CD4-positive, alpha-beta T cell treated with Interleukin-2 at 100 ng/mL for 4 hours (primary cell): ENCODE measurements at places on chromosomes 13 and 19.

DNA sequence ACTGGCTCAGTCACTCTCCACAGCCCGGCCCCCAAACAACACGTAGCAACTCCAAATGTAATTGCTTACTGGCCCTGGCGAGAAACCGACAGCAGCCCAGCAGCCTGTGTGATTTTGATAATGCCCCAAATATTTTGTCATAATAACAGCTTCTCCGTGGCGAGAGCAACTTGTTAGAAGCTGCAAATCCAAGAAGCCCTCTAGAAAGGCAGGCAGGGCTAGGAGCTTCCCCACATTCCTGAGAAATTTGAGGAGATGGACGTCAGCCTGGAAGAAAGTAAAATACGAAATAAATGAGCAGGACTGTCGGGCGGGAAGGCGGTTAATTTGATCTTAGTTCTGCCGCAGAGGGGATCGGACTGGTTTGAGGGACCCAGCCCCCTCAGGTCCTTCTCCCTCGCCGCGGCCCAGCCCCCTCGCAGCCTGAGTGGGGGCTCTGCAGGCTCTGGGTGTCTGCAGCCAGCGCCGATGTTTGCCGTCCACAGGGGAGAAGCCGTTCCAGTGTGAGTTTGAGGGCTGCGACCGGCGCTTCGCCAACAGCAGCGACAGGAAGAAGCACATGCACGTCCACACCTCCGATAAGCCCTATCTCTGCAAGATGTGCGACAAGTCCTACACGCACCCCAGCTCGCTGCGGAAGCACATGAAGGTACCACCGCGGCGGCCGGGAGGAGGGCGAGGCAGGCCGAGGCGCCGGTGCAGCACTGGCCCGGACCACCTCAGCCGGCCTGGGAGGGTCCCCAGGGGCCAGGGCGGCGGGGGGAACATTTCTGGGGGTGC, 3.1 kb downstream of the ZIC2 start:
- DNase-seq = no peak

DNA sequence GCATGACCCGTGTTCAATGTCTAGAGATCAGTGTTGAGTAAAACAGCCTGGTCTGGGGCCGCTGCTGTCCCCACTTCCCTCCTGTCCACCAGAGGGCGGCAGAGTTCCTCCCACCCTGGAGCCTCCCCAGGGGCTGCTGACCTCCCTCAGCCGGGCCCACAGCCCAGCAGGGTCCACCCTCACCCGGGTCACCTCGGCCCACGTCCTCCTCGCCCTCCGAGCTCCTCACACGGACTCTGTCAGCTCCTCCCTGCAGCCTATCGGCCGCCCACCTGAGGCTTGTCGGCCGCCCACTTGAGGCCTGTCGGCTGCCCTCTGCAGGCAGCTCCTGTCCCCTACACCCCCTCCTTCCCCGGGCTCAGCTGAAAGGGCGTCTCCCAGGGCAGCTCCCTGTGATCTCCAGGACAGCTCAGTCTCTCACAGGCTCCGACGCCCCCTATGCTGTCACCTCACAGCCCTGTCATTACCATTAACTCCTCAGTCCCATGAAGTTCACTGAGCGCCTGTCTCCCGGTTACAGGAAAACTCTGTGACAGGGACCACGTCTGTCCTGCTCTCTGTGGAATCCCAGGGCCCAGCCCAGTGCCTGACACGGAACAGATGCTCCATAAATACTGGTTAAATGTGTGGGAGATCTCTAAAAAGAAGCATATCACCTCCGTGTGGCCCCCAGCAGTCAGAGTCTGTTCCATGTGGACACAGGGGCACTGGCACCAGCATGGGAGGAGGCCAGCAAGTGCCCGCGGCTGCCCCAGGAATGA, 1.5 kb upstream of the CEACAM5 start:
- peak; percentile 62 for DNase-seq

DNA sequence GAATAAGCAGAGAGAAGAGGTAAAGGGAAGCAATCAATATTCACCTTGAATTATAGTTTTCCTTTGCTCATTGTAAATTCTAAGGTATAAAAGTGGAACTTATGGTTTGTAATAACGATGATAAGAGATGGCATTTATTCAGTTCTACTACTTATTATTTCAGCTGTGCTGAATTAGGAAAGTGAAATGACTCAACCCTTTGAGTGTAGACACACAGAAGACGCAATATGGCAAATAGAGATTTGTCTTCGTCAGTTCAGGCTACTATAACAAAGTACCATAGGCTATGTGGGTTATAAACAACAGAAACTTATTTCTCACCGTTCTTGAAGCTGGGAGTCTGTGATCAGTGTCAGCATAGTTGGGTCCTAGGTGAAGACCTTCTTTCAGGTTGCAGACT, 713.0 kb upstream of the PCDH9 start:
- DNase-seq = no peak

GRCh38 chr13:31433746-31434145, 234.0 kb downstream of the B3GLCT start:
- no peak for DNase-seq

DNA sequence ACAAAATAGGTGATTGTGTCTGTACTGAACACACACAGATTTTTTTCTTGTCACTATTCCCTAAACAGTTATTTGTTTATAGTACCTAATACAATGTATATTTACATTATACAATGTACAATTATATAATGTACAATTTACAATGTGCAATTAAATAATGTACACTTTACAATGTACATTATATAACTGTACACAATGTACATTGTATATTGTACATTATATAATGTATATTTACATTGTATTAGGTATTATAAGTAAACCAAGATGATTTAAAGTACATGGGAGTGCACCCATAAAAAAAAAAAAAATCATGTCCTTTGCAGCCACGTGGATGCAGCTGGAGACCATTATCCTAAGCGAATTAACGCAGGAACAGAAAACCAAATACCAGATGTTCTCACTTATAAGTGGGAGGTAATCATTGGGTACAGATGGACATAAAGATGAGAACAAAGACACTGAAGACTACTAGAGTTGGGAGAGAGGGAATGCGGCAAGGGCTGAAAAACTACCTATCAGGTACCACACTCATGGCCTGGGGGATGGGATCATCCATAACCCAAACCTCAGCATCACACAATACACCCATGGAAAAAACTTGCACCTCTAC, 68.1 kb downstream of the ABCC4 start:
- no peak for DNase-seq

DNA sequence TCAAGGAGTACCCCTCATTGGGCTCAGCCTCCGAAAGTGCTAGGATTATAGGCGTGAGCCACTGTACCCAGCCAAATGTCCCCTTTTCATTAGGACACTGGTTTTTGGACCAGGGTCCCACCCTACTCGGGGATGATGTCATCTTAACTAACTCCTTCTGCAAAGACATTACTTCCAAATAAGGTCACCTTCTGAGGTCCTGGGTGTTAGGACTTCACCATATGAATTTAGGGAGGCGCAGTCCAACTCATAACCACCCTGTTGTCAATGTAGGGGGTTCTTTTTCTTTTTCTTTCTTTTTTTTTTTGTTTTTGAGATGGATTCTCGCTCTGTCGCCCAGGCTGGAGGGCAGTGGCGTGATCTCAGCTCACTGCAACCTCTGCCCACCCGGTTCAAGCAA, 32.7 kb upstream of the NFIC start:
- DNase-seq = no peak

DNA sequence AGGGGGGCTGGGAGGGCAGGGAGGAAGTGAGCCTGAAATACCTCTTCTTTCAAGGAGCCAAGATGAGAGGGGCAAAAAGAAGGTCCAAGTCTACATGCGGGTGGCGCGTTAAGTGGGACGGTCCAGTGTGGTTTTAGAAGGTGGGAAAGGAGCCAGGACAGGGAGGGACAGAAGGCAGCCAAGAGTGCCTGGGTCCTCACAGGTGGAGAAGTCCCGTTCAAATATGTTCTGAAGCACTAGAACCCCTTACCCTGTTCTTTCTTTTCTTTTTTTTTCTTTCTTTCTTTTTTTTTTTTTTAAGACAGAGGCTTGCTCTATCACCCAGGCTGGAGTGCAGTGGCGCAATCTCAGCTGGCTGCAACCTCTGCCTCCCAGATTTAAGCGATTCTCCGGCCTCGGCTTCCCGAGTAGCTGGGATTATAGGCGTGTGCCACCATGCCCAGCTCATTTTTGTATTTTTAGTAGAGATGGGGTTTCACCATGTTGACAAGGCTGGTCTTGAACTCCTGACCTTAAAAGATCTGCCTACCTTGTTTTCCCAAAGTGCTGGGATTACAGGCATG, 7.4 kb downstream of the CAMSAP3 start:
- DNase-seq = no peak

DNA sequence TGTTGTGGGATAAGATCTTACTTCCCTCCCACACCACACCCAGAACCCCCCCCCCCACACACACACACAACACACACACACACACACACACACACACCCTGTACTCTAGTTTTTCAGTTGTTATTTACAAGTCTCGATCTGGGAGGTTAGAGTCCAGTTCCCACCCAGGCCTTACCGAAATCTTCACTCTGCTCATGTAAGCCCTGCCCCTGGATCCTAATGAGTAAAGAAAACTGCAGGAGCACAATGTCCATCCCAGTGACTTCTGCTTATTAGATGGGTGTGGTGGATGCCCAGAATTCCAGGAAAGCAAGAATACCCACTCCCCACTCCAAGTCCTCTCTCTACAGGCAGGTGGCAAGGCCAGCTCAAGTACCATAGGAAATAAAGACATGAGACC, 23.0 kb downstream of the STARD13 start:
- no peak for DNase-seq

DNA sequence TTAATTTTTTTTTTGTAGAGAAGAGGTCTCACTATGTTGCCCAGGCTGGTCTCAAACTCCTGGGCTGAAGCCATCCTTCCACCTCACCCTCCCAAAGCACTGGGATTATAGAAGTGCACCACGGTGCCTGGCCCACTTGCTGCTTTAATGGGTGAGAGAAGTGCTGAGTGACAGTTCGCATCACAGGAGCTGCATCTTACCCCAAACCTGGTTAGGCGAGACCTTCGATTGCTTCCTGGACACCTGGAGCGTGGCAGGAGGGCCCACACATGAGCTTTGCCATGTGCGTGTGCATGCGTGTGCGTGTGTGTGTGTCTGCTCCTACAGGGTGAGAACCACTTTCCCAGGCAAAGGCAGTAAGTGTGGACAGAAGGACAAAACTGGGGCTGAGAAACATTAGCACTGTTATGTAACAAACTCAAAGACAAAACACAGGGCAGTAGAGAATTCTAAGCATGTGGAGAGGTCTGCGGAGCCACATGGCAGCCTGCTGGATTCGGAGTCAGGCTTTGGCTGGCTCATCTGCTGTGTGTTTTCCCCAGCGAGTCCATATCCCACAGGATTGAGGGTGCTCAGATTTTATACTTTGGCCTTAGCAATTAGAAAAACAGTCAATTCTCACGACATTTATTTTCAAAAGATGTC, 11.7 kb upstream of the MTIF3 start:
- no peak for DNase-seq
